ENCODE measurements at places on chromosomes 5 and 9.
A peak's percentile ranks its signal among the peaks of the same experiment; 100 is the strongest.

GRCh38 chr5:148923023-148923422, 96.6 kb downstream of the ADRB2 start:
- no peak for DNase-seq

GRCh38 chr5:96079075-96079474, 117.4 kb upstream of the ELL2 start:
- peak; percentile 92 for DNase-seq

DNA sequence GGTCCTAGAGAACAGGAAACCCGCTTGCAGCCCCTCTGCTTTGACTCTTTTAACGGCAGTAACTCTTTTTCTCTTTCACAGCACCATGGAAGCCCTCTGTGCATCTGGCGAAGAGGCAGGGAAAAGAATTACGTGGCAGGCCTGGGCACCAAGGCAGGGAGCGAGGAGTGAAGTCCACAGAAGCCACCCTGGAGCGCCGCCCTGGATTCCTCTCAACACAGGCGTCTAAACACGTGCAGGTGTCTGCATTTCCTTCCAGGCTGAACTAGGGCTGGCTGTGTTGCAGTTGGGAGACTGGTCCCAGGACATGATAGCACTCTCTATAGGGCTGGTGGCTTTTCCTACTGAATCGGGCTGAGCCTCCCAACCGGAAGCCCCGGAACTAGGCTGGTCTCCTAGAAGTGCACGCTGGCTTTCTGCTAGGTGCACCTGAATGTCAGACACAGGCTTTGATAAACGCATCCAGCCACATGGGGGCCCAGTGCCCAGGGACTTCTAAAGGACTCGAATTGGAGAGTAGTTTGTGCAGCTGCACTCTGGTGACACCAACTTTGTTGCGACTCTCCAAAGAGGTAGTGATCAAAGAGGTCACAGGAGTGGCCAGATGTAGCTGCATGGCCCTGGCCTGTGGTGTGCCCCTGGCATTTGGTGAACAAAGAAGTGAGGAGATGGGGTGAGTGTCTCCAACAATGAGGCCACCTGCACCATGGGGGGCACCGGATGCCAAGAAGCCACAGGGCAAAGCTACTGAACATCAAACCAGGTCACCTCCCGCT, 54.5 kb downstream of the AK8 start:
- no peak for DNase-seq

DNA sequence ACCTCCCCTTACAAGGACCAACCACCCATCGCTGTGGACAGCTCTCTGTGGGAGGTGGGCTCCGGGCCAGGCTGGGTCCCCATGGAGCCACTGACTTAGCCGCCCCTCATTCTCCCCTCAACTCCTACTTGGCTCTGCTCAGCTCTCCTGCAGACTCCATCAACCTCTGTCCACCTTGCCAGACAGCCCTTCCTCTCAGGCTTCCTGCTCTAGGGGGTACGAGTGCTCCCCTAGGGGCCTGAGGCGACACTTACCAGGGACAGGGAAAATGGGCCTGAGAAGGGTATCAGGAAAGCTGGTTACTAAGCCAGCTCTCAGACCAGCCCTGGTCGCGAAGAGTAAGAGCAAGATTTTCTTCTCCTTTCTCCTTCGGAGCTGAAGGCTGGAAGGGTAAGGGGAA, 43.9 kb downstream of the SHB start:
- no peak for DNase-seq

- no peak for DNase-seq
These were observed 445.6 kb downstream of the NFIB start for GRCh38 chr9:13868336-13868735.

DNA sequence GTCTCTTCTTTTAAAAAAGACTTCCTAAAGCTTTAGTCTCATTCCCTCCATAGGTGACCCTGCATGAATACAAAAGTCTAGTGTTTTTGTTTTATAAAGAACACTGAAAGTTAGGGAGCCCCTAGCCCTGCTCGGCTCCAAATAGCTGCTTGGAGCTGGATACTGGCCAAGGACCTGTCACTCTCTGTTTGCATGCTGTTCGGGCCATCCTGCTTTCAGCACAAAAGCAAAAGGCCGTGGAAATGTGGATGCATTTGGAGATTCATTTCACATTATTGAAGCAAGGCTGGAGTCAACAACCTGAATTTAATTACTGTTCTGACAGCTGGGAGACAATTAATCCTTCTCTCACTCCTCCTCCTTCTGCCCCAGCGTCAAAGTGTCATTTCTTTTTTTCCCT, 151.7 kb upstream of the NMUR2 start:
- DNase-seq = no peak

GRCh38 chr9:130285271-130285670, 19.7 kb downstream of the HMCN2 start:
- no peak for DNase-seq

GRCh38 chr9:33158843-33159776, 8.0 kb downstream of the B4GALT1 start:
- DNase-seq = peak; percentile 52

DNA sequence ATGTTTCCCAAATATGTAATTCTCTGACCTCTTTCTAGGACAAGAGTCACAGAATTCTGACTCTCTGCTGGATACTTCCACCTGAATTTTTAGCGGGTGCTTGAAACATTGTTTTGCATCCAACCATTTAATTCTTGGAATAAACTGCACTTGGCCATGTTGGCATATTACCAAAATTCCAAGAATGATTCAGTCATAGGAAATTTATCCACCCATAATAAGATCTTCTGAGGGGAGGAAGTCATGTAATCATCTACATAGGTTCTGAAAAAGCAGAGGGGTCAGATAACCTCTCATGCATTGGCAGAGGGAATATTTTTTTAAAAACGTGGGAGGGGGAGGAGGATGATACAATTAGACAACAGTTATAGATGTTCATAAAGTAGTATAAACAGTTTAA, 156.9 kb downstream of the PAM start:
- DNase-seq = peak; percentile 81

DNA sequence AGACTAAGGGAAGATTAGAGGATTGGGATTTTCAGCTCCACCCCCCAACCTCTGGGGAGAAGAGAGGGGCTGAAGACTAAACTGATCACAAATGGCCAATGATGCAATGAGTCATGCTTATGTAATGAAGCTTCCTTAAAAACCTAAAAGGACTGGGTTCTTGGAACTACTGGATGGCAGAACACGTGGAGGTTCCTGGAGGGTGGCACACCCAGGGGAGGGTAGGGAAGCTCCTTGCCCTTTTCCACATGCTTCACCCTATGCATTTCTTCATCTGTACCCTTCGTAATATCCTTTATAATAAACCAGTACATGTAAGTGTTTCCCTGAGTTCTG, 48.6 kb downstream of the ARHGEF28 start:
- DNase-seq = peak; percentile 11

GRCh38 chr5:143206196-143207053, 197.1 kb downstream of the NR3C1 start:
- no peak for DNase-seq

- DNase-seq = peak; percentile 2
These were observed 408.9 kb upstream of the DMAC1 start for GRCh38 chr9:8208465-8208864.

DNA sequence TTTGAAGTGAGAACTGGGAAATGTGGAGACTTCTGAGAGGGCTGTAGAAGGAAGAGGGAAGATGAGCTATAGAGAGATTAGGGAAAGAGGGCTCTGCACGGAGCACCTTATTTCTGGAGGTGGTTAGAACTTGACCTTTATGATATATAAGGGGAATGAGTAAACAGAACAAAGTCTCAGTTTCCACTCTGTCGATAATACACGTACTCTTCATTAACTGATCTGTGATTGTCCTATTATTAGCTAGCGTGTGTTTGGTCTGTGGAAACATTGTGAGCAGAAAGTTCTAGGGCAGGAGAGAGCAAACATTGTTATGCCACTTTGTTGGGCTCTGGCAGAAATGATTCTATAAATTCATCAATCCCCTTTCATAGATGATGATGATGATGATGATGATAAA, 118.5 kb downstream of the UGCG start:
- no peak for DNase-seq

DNA sequence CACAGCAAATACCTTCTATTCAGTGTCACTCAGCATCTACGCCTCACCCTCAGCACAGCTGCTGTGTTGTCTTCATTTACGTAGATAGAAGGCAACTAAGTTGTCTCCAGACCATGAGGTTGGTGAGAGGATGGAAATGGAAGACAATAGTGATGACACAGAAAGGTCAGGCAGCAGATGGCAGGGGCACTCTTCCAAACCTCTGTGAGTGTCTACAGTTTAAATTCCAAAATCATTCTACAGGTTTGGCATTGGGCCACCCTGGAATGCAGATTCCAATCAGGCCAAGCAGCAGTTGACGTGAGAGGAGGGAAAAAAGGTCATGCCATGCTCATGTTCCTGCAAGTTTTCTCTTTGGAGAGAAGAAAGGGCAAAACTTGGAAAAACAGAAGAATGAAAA, 68.7 kb upstream of the ADAMTSL1 start:
- peak; percentile 75 for DNase-seq

DNA sequence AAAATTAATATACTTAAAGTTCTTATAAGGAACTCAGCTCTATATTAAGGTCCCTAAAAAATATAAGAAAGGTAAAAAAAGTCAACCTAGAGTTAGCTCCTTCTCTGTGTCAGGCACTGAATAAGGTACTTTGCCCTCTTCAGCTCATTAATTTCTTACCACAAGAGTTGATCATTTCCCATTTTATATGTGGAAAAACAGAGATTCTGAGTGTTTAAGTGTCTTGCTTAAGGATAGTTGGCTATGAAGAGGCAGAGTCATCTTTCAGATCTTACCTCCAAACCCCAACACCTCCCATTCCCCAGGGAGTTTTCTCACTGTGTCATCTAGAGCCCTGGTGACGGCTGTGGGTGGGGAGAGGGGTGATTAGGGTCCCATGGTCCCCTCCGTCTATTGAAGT, 40.6 kb downstream of the INSYN2B start:
- no peak for DNase-seq

- DNase-seq = no peak
These were observed 27.9 kb downstream of the GADD45G start for GRCh38 chr9:89632736-89633135.

DNA sequence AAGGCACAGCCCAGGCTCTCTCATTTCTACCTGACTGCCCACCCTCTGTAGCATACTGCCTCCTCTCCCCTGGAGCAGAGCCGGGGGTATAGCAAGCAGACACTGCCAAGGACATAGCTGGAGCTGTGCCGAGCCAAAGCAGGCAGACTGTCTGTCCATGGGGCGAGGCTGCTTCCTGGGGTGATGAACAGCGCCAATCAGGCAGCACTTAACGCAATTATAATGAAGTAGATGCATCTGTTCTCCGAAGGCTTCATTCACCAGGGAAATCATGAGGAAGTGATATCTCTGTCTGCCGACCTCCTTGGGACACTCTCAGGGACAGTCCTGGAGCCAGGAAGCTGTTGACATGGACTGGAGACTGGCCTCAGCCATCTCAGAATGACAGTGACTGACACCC, 230.7 kb downstream of the ASTN2 start:
- no peak for DNase-seq

- DNase-seq = no peak
These were observed 38.3 kb downstream of the ANKRD33B start for GRCh38 chr5:10602031-10602806.

GRCh38 chr9:72579190-72579589, 57.8 kb downstream of the TMC1 start:
- peak; percentile 60 for DNase-seq

DNA sequence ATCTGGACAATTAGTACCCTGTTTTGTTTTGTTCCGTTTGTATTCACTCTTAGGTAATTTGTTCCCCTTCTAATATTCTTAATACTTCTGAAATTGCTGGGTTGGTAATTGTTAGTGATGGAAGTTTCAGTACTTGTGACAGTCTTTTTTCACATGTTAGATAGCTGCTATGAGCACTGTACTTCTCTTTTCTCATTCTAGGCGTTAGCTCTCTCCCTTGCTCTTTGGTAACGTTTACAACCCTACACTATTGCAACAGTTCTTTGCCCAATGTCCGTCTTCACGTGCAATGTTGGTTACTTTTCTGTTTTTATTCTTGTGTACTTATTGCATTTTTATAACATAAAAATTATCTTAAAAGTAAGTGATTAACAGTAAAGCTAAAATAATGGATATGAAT, 1509.0 kb downstream of the MAT2B start:
- no peak for DNase-seq

- DNase-seq = no peak
These were observed 483.8 kb upstream of the CDH10 start for GRCh38 chr5:25128606-25129005.

DNA sequence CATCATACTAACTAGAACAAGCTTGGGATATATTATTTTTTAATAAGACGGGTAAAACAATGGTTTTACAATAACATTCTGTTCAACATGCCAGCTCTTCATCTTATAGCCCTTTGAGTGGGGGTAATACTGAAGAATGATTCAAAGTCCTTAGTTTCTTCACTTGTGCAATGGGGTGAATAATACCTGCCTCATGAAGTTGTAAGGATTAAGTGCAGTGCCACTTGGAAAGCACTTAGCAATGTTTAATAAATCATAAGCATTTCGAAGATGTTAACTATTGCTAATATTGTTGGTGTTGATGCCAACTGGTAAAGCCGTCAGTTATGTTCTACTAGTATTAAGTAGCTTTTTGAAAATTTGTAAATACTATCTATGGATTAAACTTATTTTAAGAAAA, 38.0 kb downstream of the TNPO1 start:
- DNase-seq = no peak

DNA sequence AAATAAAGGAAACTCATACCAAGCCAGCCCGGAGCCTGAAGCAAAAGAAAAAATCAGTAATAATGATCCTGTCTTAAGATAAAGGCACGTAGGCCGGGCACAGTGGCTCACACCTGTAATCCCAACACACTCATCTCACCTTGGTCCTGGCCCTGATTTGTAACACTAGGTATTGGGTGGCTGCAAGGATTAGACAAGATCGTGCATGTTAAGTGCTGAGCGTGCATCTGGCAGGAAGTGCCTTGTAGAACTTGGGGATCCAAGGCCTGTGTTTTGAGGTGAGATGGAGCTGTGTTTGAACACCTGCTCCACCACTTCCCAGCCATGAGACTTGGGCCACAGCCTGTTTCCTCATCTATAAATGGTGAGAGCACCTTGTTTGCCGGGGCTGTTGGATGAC, 41.5 kb downstream of the SPRY4 start:
- DNase-seq = no peak

GRCh38 chr9:129751841-129752801, 721 bp downstream of the PTGES start:
- no peak for DNase-seq

DNA sequence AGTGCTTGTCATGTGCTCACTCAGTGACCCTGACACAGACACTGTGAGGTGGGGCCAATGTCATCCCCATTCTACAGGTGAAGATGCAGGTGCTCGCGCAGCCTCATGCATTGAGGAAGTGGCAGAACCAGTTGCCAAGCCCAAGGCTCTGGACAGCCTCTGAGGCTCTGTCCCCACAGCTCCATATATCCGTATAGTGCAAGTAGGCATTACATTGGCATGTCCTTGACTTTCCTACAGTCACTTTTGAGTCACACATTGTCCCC, 58.8 kb upstream of the ANGPTL2 start:
- DNase-seq = no peak

GRCh38 chr9:118640836-118641560, 728.2 kb downstream of the BRINP1 start:
- DNase-seq = no peak
